Activated CD4-positive, alpha-beta T cell treated with anti-CD3 and anti-CD28 coated beads for 1 hour (primary cell): ENCODE measurements at places on chromosomes 7 and 10.

DNA sequence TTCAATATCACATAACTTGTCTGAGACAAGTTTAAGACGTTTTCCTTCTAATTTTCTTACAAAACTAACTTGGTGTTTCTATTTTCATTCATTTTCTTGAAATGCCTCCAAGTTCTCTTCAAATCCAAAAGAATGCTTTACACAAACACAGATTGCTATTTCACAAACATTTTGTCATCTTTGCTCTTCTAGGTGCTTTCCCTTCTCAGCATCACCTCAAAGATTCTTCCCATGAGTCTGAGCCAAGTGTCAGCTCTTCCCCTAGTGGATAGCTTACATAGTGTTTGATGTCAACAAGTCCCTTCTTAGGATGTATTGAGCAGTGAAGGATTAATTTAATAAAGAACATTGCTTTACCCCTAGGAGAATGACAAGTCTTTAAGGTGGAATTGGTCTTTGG lies 38.1 kb upstream of the SEMA3A start:
- DNase-seq = no peak

GRCh38 chr10:95508730-95509129 lies 52.4 kb downstream of the SORBS1 start:
- no peak for DNase-seq

DNA sequence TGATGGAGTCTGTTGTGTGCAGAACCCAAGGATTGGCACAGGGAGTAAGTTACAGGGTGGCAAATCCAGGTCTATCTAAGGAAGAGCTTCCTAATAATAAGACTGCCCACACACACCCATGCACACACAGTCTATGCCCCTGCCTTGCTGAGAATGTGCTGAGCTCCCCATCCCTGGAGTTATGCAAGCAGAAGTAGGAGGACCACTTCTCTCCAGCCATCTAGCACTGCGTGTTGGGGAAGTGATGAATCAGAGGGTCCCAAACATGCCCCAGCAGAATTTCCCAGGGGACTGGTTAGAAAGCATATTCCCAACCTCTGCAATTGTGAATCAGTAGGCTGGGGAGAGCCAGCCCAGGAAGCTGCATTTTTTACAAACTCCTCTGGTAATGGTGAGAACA lies 117.2 kb downstream of the CDH23 start:
- DNase-seq = no peak

- DNase-seq = no peak
Measured at GRCh38 chr7:1819259-1819841, 149.3 kb downstream of the ELFN1 start.

GRCh38 chr10:77603534-77603927 lies 34.1 kb downstream of the KCNMA1 start:
- DNase-seq = no peak
